ENCODE measurements at places on chromosomes 16 and 17.

GRCh38 chr17:47210779-47211178, 1.6 kb downstream of the MYL4 start:
- DNase-seq: no peak

DNA sequence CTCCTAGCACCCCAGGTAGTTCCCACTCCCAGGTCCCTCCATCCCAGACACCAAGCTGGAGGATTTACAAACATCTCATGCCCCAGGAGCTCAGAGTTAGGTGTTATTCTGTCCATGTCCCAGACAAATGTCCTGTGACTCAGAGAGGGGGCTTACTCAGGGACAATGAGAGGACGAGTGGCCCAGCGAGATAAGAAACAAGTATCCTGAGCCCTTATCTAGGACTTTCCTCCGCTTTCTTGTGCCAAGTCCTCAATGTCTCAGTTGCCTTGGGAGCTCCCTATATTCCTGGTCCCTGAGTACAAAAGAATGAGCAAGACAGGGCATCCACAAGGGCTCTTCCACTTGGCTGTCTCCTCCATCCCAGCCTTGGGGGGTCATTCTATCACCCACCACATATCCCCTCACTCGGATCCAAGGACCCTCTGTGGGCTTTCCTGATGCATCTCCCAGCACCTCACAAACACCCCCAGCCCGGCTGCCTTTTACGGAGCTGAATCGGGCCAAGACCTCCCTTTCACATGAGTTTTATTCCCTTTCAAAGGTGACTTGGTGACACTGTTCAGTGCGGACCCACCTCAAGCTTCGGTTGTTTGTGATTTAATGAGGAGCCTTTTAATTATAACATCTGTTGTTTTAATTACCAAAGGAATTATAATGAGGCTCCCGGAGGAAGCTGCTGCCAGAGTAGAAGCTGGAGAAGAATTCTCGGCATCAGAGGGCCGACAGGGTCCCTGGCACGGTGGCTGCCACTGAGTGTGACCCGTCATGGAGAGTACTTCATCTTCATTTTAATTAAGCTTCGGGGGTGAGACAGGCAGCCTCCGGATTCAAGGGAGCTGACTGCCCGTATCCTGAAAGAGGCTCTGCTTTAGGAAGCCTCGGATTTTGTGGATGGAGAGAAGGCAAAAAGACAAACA, 121.5 kb downstream of the WSCD1 start:
- DNase-seq: no peak

DNA sequence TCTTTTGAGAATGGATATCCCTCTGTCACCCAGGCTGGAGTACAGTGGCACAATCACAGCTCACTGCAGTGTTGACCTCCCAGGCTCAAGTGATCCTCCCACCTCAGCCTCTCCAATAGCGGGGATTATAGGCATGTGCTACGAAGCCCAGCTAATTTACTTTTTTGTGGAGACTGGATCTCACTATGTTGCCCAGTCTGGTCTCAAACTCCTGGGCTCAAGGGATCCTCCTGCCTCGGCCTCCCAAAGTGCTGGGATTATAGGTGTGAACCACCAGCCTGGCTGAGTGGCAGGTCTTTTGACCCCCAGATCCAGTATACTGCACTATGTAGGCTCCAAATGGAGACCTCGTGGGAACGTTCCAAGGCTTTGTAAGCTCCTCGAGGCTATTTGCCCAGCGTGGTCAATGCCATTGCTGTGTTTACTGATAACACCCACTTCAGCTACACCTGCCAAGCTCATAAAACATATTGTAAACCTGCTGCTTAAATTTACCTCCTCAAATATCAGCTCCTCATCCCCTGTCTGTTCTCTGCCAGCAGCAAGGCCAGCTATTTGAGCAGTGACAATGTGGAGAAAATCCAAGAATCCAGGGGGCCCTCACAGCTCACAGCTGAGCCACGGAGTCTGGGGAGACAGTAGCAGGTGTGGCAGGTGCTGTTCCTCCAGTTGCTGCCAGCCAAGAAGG, 16.2 kb upstream of the KIFC3 start:
- DNase-seq: no peak

GRCh38 chr17:42893359-42893758, 7.2 kb upstream of the G6PC1 start:
- DNase-seq: no peak

DNA sequence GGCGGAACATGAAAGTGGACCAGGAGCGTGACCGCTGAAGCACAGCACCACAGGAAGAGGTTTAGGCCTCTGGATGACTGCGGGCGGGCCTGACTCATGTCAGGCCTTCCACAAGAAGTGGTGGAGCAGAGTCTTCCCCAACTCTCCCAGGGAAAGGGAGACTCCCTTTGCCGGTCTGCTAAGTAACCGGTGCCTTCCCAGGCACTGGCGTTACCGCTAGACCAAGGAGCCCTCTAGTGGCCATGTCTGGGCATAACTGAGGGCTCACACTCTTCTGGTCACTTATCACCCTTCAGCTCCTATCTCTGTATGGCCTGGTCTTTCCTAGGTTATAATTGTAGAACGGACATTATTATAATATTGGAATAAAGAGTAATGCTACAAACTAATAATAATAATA, 1931.9 kb downstream of the TP53TG3F start:
- no peak for DNase-seq

DNA sequence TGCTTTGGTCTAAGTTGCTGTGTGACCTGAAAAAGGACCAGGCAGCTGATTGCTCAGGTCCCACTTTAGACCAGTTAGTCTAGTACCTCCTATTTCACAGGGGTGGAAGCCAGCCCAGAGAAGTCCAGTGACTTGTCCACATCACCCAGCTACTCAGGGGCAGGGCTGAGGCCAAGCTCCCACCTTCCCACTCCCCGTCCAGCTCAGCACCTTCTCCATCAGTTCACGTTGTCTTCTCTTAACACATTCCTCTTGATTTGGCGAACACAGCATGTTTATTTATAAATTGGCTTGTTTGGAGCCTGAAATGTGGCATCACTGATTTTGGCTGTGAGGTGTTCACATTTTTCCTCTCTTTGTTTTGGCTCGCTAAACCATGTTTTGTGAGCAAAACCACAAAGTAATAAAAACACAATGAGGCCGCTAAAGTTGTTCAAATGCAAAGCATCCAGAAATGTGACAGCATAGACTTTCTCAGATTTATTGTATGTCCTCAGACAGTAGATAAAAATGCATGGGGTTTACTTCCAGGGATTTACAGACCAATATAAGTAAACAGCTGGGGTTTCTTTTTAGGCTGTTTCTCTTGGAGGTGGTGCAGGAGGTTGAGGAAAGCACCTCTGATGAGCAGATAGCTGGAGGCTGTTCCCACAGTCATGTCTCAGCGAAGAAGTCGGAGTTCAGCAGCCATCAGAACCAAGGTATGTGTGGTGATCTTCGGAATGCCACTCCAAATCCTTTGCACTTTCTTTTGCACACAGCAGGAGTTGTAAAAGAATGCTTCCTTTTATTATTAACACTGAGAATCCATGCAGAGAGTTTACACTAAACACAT, 88.4 kb downstream of the PLXDC1 start:
- DNase-seq: no peak

DNA sequence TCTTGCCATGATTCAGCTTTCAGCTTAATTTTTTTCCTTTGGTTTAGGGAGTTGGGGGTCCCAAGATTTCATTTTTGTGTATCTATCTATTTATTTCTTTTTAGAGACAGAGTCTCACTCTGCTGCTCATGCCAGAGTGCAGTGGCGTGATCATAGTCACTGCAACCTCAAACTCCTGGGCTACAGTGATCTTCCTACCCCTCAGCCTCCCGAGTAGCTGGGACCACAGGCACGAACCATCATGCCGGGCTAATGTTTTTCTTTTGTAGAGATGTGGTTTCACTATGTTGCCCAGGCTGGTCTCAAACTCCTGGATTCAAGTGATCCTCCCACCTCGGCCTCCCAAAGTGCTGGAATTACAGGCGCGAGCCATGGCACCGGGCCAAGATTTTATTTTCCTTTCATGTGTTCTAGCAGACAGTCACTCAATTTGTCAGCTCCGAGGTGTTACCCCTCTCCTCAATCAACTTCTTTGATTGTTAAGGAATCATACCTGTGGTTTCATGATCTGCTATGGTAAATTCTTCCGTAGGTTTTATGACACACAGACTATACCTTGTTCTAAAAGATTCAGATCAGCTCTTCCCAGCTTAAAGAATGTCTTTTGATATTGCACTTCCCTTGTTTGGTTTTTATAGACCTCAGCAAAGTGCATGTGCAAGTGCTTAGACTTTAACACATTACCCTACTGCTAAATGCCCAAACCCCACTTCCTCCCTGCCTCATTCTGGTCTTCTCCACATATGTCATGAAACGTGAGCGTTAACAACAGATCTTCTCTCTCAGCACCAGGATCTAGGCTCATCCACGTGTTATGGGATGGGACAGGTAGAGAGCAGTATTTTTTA, 13.0 kb downstream of the UNC45B start:
- DNase-seq: no peak

- no peak for DNase-seq
Observed at GRCh38 chr16:58495521-58496331, 4.2 kb upstream of the NDRG4 start.

DNA sequence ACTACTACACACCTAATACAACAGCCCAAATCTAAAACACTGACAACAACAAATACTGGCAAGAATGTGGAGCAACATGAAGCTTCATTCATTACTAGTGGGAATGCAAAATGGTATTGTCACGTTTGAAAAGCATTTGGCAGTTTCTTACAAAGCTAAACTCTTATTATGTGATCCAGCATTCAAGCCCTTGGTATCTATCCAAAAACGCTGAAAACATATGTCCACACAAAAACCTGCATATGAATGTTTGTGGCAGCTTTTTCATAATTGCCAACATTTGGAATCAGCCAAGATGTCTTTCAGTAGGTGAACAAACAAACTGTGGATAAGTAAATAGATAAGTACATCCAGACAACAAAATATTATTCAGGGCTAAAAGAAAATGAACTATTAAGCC, 501.1 kb upstream of the KIF2B start:
- DNase-seq: no peak

DNA sequence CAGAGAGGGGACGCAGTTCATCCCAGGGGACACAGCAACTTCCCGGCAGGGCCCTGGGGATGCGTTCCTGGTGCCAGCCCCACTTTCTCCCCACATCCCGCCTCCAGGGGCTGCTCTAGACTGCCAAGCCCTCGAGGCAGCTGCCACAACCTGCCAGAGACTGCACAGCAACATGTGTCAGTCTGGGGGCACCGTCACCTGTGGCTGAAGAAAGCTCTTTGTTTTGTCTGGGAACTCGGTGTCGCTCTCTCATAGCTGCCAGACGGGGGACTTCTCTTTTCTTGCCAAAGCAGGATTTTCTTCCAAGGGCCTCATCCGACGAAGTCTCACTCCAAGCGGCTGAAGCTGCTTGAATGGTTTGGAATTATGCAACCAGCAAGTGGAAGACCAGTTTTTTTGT, 43.7 kb downstream of the COTL1 start:
- DNase-seq: no peak

GRCh38 chr16:78362524-78363135, 263.2 kb downstream of the WWOX start:
- DNase-seq: no peak

DNA sequence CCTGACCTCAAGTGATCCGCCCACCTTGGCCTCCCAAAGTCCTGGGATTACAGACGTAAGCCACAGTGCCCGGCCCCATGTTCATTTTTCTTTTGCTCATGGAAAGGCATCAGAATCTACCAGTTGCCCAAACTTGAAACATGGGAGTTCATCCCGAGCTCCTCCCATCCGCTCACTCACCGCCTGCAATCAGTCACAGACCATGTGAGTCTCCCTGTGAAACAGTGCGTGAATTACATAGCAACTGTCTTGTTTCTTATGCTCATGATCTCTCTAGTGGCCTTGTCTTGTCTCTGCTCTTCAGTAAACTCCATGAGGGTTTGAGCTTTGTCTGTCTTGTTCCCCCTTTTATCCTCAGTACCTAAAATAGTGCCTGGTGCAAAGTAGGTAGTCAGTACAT, 52.1 kb upstream of the TNRC6A start:
- no peak for DNase-seq

- no peak for DNase-seq
Observed at GRCh38 chr16:69309316-69309715, 1.8 kb upstream of the VPS4A start.

DNA sequence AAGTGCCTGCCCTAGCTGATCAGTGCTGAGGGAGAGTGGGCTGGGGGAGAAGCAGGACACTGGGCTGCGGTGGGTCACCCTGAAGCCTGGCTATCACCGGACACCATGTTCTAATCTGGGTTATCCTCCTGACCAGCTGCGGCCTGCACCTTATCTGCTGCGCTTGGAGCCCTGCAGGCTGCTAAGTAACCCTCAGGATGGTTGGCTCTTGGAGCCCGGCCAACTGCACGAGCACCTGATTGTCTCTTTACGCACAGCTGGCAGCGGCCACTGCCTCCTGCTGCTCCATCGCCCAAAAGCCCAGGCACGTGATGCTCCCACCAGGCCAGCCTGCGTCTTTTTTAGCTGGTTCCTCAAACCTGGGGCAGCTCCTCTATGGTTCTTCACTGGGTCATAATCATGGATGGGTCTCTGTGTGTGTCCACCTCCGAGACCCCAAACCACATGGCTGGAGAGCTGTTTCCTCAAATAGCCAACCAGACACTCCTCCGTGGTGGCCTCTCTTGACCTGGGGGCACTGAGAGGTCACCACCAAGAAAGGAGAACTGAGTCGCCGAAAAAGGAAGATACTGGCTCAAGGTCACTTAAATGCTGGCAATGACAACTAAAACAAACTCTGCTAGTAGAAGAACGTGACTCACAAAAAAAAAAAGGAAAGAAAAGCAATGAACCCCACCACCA, 21.7 kb downstream of the SPHK1 start:
- no peak for DNase-seq

GRCh38 chr17:12349297-12349696, 316.4 kb upstream of the MYOCD start:
- no peak for DNase-seq

- DNase-seq: no peak
Observed at GRCh38 chr16:57950382-57950781, 20.5 kb downstream of the CNGB1 start.
